Fibroblast of lung (primary cell): ENCODE measurements at places on chromosomes 2 and 18. TPM values are rescaled to one million over a fixed set of nuclear protein-coding genes. Genes with fewer than 3 reads are reported as not detected.
A peak's percentile ranks its signal among the peaks of the same experiment; 100 is the strongest.

- DNase-seq = peak; percentile 89
Observed at GRCh38 chr2:215712871-215713790, 277.3 kb upstream of the FN1 start.

NOSTRIN gene
- total RNA-seq = 0.50 TPM in 1 of 2 replicates, not detected in the other

GRCh38 chr2:63257473-63257872 is 206.8 kb downstream of the OTX1 start:
- DNase-seq = no peak

- peak; percentile 53 for DNase-seq
Observed at GRCh38 chr2:205245652-205246051, 436.6 kb upstream of the NRP2 start.

TDRD15 gene
- not detected in 2 replicates for total RNA-seq

- no peak for DNase-seq
Observed at GRCh38 chr2:25497918-25498407, 156.2 kb upstream of the DNMT3A start.

DNA sequence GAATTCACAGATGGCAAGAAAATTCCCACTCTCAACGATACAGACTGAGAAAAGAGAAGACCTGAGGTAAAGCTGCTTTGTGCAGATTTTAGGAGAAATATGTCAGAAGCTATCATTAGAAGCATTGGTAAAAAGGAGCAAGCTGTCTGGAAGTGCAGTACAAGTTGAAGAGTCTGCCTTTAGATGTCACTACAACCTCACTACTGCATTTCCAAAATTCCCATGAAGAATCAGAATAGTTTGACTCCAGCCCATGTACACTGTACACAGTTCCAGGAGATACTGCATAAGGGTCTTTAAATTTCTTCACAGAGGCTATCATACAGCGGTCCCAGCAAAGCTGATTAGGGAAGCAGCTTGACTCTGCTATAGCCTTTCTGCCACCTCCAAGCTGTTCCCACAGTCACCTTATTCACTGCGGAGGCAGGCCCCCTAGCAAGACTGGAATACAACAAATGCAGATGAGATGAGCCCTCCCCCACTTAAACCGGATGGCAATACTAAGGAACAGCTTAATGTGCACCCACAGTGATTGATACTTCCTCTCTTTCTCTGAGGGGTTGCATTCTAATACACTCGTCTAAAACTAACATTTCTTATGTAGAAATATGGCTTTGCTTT is 527.4 kb downstream of the TMEM182 start:
- DNase-seq = peak; percentile 6

DNA sequence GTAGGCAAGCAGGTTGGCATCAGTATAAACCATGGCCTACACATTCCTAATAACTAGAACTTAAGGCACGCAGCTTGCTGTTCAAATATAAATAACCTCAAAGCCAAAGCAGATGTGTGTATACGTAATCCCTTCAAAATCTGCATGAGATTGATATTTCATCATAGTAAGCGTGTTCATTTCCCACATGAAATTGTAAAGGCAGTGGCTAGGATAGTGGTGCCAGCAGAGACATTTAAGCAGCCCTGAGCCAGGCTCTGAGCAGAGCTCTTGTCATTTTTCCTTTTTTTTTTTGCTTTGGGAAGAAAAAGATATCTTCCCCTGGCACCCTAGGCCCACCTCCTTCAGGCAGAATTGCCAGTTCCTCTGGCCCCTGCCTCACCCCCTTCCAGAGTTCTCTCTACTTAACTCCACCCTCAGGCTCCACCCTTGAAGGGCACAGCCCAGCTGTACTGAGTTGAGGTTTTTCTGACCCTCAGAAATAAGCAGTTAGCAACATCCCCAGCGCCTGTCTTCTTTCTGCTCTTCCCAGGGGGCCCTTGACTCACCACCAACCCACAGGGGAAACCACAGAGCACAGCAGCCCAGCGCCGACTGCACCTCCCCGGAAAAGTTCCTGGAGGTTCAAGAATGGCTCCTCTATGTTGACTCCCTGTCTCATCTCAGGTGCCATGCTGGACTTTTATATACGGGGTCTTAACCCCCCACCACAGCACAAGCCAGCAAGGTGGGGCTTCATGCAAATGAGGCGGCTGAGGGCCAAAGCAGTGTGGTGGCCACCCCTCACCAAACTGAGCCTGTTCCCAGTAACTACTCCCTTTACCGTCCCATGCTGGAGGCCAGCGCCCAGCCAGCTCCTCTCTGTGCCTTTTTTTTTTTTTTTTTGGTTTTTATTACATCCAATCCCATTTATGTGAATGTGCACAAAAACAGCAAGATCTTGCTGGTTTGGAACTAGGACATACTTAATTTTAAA is 84.7 kb downstream of the EHD3 start:
- DNase-seq = peak; percentile 94

GRCh38 chr2:174051741-174052583 is 86.8 kb upstream of the SP3 start:
- DNase-seq = peak; percentile 83

ABHD1 gene
- total RNA-seq = 0.17 and 0.26 TPM in 2 replicates

DNA sequence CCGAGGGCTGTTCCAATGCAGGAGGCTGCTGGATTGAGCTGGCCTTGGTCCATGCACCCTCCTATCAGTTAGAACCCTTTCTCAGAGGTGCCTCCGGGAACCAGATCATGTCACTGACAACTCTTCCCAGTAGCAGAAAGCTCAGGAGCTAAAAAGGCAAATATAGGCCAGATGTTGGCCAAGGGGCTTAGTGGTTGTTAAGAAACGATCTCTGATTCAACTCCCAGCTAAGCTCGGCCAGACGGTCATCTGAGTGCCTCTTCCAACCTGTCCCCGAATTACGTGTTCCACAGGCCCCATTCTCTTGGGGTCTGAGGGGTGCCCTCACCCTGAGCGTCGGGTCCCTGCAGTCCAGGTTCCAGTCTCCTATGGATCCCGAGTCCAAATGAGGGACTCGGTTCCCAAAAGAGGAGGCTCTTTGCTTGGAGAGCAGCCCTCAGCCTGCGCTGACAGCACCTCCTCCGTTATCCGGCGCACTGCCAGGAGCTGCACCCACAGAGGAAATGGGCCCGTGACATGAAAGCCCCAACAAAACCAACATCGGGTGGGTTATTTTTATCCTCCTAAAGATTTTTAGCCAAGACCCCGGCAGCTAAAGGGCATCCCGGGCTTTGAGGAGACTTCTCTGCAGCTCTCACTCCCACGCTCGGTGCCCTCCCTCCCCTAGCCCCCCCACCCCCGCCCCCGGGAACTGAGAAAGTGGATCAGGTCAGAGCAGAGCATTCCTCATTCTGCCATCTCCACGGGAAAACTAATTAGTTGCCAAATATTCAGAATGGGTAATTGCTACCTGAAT is 106.6 kb upstream of the ID2 start:
- DNase-seq = no peak

GRCh38 chr2:240797914-240798313 is 22.1 kb downstream of the KIF1A start:
- DNase-seq = no peak

GRCh38 chr2:4416431-4416830 is 713.1 kb downstream of the DCDC2C start:
- DNase-seq = no peak
